MM.1S (cell line): ENCODE measurements at places on chromosomes 4 and X.

- H3K4me1 ChIP-seq, result no peaks in the 10 kb centered on the region
- H3K27ac ChIP-seq, result no peak overlapping the region
- no peak overlapping the region for H3K4me3 ChIP-seq
- no peaks in the 10 kb centered on the region for H3K36me3 ChIP-seq
- no peaks in the 10 kb centered on the region for H3K27me3 ChIP-seq
These were observed 95.5 kb upstream of the KCTD8 start for GRCh38 chr4:44544158-44544557.

DNA sequence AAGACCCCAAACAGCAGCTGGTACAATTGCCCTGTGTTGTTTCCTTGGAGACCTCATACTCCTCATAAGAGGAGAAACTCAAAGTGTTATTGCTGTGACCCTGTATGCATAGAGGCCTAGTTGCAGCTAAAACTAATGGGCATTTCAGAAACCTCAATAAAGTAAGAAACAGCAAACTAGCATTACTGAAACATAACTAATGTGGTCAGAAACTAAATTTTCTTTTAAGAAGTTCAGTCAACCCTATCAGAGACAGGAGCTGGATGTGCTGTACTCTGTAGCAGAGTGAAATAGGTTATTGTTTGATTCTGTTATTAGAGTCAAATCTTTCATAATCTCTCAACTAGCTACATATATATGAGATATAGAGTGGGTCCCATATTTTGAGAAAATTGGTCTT, 257.5 kb upstream of the IRS4 start:
- no peak overlapping the region for H3K4me3 ChIP-seq
- H3K36me3 ChIP-seq, result no peaks in the 10 kb centered on the region
- no peak for DNase-seq
- no peak overlapping the region for H3K27ac ChIP-seq

DNA sequence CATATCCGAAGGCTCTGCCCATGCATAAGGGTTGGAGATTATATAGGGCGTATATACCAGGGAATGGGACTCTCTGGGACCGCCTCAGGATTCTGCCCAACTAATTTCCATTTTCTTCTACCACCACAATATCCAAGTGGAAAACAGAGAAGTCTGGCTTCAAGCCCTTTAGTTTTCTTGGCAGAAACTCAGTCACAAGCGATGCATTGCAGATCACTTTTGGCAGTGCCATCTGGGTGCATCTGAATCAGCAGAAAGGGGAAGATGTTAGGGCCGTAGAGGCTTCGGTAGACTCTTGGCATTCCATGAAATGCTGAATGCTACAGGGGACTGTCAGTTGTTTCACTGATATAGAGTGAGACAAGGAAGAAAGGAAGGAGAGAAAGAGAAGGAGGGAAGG, 94.1 kb upstream of the FAM9B start:
- no peaks in the 10 kb centered on the region for H3K36me3 ChIP-seq
- H3K4me3 ChIP-seq, result no peak overlapping the region
- no peaks in the 10 kb centered on the region for H3K27me3 ChIP-seq
- no peaks in the 10 kb centered on the region for H3K4me1 ChIP-seq
- DNase-seq, result no peak
- H3K27ac ChIP-seq, result no peak overlapping the region

DNA sequence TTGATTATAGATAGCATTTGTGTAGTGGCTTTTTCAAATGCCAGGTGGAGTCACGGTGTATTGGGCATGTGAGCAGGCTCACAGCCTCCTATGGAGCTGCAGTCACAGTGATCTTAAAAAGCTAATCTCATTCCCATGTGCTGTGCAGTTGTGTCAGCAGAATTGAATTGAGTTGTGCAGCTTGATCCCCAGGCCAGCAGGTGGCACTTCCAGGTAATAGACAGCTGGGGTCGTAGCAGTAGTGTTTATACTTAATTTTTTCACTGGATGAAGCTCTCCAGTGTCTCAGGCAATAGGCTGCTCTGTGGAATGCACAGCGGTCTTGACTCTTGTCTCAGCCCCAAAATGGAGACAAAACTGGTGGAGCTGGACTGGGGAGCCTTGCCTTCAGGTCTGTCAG, 1028.1 kb downstream of the SH3BGRL start:
- no peak overlapping the region for H3K4me3 ChIP-seq
- H3K27ac ChIP-seq, result no peak overlapping the region
- no peaks in the 10 kb centered on the region; the same call in 1 of the 2 replicates for H3K4me1 ChIP-seq
- no peaks in the 10 kb centered on the region for H3K36me3 ChIP-seq

GRCh38 chr4:170035231-170035630, 9.0 kb upstream of the MFAP3L start:
- H3K4me1 ChIP-seq, result no peaks in the 10 kb centered on the region
- H3K36me3 ChIP-seq, result no peaks in the 10 kb centered on the region
- H3K27ac ChIP-seq, result no peak overlapping the region
- no peaks in the 10 kb centered on the region for H3K27me3 ChIP-seq

DNA sequence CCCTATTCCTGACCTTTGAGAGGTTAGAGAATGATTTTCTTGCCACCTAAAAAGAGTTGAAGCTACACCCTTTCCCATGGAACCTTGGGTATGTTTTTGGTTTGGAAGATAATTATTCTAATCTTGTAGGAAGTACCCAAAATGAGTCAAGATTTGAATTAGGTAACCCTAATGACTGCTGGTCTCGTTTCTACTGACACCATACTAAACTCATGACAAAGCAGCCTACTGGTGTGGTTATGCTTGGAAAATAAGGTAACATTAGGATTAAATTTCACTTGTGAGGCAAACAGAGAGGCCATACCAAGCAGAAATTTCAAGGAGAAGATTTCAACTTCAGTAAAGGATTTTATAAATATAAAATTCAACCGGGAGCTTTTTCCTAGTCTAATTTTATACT, 107.9 kb downstream of the FBXW7 start:
- no peak overlapping the region for H3K4me3 ChIP-seq
- DNase-seq, result no peak
- H3K27me3 ChIP-seq, result no peaks in the 10 kb centered on the region
- H3K27ac ChIP-seq, result no peak overlapping the region
- H3K4me1 ChIP-seq, result no peaks in the 10 kb centered on the region

DNA sequence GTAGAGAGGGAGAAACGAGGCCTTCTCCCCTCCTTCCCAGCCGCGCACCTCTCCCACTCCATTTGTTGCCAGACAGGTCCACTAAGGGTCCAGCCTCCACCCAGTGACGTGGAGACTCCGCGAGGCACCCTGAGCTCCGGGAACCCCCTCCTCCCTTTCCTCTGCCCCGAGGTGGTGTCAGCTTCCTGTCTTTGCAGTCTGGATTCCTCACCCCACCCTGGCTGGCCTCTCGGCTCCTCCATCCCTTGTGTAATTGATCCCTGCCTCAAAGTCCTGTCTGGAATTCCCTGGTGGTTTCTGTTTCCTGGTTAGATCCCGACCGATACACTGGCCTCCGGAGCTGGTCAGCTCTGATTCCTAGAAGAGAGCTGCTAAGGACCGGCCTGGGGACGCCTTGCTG, 105.9 kb upstream of the SCOC start:
- no peak overlapping the region for H3K4me3 ChIP-seq
- H3K36me3 ChIP-seq, result no peaks in the 10 kb centered on the region
- H3K27me3 ChIP-seq, result no peaks in the 10 kb centered on the region
- no peak for DNase-seq

DNA sequence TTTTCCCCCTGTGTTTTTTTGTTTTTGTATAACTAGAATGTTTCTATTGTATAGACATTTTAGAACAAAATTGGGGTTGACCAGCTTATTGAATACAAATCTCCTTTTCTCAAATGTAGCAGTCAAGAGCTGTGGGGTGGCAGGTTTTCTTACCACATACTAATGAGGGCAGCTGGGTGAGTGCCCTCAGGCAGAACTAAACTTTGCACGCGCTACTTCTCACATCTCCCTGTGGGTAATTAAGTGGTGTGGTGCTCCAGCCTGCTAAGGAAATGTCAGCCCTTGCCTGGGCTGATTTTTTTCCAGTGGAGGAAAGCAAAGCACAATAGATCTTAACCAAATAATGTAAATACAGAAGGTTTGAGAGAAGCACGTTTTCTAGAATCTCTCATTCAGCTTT, 717.6 kb upstream of the TENM3 start:
- no peaks in the 10 kb centered on the region for H3K27me3 ChIP-seq
- H3K4me3 ChIP-seq, result no peak overlapping the region
- H3K4me1 ChIP-seq, result no peaks in the 10 kb centered on the region
- H3K27ac ChIP-seq, result no peak overlapping the region
- H3K36me3 ChIP-seq, result no peaks in the 10 kb centered on the region
- DNase-seq, result no peak

- peak; percentile 41 for DNase-seq
- H3K4me3 ChIP-seq, result no peak overlapping the region
- H3K27ac ChIP-seq, result no peak overlapping the region
- no peaks in the 10 kb centered on the region for H3K36me3 ChIP-seq
These were observed 36.1 kb upstream of the IQSEC2 start for GRCh38 chrX:53317365-53318069.

GRCh38 chr4:87204559-87204958, 15.9 kb downstream of the KLHL8 start:
- no peaks in the 10 kb centered on the region for H3K4me1 ChIP-seq
- no peak overlapping the region for H3K27ac ChIP-seq
- H3K4me3 ChIP-seq, result no peak overlapping the region
- no peaks in the 10 kb centered on the region for H3K36me3 ChIP-seq

GRCh38 chr4:21032089-21032645, 331.9 kb downstream of the PACRGL start:
- no peaks in the 10 kb centered on the region for H3K36me3 ChIP-seq
- no peak for DNase-seq
- no peak overlapping the region for H3K4me3 ChIP-seq
- no peaks in the 10 kb centered on the region for H3K27me3 ChIP-seq
- no peak overlapping the region for H3K27ac ChIP-seq

DNA sequence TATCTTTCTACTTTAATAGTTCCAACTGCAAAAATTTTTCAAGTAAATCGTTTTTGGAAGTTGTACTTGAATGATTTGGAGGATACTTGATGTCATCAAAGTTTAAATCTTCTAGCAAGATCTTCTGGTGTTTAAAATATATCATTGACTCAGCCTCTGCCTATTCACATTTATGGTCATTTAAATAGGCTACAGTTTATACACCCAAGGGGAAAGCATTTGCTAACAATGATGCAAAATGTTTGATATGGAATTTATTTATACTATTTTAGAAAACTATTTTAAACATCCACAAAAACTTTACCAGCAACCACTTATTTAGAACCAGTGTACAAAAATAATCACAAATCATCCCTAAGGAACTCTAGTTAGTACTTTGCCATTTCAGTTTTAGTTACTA, 123.3 kb upstream of the STIM2 start:
- H3K27ac ChIP-seq, result no peak overlapping the region
- H3K36me3 ChIP-seq, result no peaks in the 10 kb centered on the region
- H3K4me3 ChIP-seq, result no peak overlapping the region
- no peaks in the 10 kb centered on the region for H3K27me3 ChIP-seq

DNA sequence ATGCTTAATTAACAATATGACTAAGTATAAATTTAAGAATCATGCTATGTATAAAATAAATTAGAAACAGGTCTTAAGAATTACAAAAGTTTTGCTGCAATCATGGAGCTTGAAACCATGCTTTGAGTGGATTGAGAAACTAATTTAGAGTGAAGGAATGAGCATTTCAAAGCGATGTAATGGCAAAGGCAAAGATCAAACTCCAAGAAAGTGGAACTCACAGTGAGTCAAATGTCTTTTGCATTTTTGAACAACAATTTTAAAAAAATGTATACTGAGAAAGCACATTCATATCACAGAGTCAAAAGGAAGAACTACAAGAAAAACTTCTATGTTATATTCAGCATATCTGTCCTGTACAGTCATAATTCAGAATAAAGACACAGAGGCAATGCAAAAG, 6.6 kb downstream of the GPRIN3 start:
- peak; percentile 32 for DNase-seq
- peak overlapping the region; percentile 100 for H3K27ac ChIP-seq
- H3K4me1 ChIP-seq, result peaks cover 23% of the 10 kb centered on the region
- peaks cover 7% of the 10 kb centered on the region; the same call in 1 of the 2 replicates for H3K36me3 ChIP-seq
- H3K4me3 ChIP-seq, result peak overlapping the region; percentile 65

DNA sequence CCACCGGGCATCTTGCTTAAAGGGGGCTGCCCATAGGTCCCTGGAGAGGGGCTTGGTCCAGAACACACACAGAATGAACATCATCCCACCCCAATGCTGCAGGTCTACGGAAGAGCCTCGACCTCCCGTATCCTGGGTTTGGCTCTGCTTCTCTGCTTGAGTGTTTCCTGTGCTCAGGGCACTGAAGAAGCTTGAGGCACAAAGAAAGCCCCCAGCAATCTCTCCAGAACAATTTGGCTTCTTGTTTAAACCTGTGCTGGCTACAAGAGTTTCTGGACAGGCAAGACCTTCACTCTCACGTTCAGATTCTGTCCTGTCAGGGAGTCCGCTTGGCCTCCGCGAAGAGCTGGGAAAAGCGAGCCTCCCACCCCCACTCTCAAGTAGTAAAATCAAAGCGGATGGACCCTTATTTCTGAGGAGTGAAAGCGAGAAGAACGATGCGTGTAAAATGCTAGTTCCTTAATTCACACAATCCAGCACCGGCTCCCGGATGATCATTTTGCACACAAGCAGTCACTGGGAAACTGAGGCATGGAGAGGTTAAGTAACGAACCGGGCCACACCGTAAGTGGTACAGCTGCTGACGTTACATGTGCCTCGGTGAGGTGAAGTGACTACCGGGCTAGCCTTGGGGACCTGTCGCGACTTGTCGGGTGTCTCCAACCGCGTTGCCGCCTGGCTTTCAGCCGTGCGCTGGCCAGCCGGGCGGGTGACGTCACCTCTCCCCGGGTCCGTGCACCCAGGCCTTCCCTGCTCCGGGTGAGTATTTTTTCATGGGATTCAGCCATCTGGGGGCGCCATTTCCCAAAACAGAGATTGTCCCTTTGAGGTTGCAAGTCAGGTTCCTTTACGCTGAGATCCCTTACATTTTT, 3.1 kb upstream of the SFRP2 start:
- H3K36me3 ChIP-seq, result no peaks in the 10 kb centered on the region
- no peak for DNase-seq
- H3K4me1 ChIP-seq, result no peaks in the 10 kb centered on the region
- no peak overlapping the region for H3K4me3 ChIP-seq

GRCh38 chr4:152778656-152779512, 646 bp downstream of the TIGD4 start:
- peak overlapping the region; percentile 77 for H3K27ac ChIP-seq
- H3K36me3 ChIP-seq, result no peaks in the 10 kb centered on the region
- H3K4me1 ChIP-seq, result peaks cover 28% of the 10 kb centered on the region
- no peaks in the 10 kb centered on the region for H3K27me3 ChIP-seq

GRCh38 chr4:94559351-94559806, 107.6 kb downstream of the PDLIM5 start:
- no peak overlapping the region for H3K4me3 ChIP-seq
- H3K4me1 ChIP-seq, result no peaks in the 10 kb centered on the region
- H3K27ac ChIP-seq, result no peak overlapping the region
- no peaks in the 10 kb centered on the region for H3K36me3 ChIP-seq

- H3K4me3 ChIP-seq, result no peak overlapping the region
- no peak overlapping the region for H3K27ac ChIP-seq
- DNase-seq, result no peak
These were observed 1188.1 kb downstream of the PCDH7 start for GRCh38 chr4:31908261-31908660.

DNA sequence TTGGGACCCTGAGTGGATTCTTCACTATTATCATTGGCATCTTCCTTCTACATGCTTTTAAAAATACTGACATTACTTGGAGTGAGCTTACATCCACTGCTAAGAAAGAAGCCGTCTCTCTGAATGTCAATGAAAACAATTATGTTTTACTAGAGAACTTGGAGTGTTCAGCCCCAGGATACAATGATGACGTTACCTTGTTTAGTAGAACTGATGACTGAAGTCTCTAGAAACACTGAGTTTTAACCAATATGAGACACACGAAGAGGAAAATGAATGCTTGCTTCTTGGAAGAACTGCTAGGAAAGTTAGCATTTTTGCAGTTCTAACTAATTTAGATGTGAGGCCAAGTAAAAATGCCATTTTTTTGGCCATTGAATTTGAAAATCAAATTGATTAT, 19.4 kb downstream of the NIPAL1 start:
- no peaks in the 10 kb centered on the region for H3K36me3 ChIP-seq
- H3K4me1 ChIP-seq, result peaks cover 7% of the 10 kb centered on the region; the same call in 1 of the 2 replicates
- no peak overlapping the region for H3K4me3 ChIP-seq
- H3K27me3 ChIP-seq, result peaks cover 65% of the 10 kb centered on the region
- H3K27ac ChIP-seq, result no peak overlapping the region
